Heart left ventricle (tissue), 16 donors: ENCODE measurements at places on chromosomes 6 and 20. TPM values are rescaled to one million over a fixed set of nuclear protein-coding genes. Genes with fewer than 3 reads are reported as not detected.

DNA sequence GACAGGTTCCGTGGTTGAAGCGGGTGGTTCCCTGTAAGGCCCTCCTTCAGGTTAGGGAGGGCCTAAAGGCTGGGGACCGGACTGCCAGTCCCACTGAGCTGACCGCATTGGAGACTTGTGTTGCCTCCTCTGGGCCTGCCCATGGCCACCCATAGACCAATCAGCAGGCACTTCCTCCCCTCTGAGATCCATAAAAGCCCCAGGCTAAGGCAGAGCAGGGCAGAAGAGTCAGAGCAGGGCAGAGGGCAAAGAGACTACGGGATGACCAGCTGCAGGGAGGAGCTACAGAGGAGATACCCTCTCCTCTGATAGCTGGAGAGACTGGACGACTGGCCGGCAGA is 537.4 kb downstream of the TENT5A start:
- H3K36me3 ChIP-seq = no peaks in the 10 kb centered on the region
- H3K27ac ChIP-seq = no peak overlapping the region
- H3K27me3 ChIP-seq = no peaks in the 10 kb centered on the region

DNA sequence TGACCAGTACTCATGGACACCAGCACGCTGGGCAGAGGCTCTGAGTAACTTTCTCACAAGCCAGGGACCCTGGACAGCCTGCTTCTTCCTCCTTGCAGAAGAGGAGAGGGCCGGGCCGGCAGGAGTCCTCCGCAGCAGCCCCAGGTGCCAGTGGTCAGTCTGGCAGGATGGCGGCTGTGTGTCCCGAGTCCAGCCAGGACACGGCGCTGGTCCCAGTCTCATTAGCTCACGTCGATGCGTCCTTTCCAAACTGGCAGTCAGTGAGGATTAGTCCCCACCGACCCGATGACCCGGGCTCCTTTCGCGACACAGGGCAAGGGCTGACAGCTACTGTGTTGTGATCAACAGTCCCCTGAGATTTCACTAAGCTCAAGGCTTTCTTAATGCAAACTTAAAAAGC is 267.0 kb downstream of the TAF4 start:
- no peaks in the 10 kb centered on the region for H3K36me3 ChIP-seq
- H3K27me3 ChIP-seq = peaks cover 4% of the 10 kb centered on the region
- H3K4me1 ChIP-seq = no peaks in the 10 kb centered on the region
- no peak overlapping the region for H3K4me3 ChIP-seq
- no peak overlapping the region for H3K27ac ChIP-seq

GRCh38 chr20:1402149-1402548 is 9.3 kb upstream of the FKBP1A start:
- no peaks in the 10 kb centered on the region for H3K36me3 ChIP-seq
- no peak for DNase-seq
- H3K27ac ChIP-seq = no peak overlapping the region
- H3K4me1 ChIP-seq = no peaks in the 10 kb centered on the region
- H3K27me3 ChIP-seq = peaks cover 3% of the 10 kb centered on the region

DNA sequence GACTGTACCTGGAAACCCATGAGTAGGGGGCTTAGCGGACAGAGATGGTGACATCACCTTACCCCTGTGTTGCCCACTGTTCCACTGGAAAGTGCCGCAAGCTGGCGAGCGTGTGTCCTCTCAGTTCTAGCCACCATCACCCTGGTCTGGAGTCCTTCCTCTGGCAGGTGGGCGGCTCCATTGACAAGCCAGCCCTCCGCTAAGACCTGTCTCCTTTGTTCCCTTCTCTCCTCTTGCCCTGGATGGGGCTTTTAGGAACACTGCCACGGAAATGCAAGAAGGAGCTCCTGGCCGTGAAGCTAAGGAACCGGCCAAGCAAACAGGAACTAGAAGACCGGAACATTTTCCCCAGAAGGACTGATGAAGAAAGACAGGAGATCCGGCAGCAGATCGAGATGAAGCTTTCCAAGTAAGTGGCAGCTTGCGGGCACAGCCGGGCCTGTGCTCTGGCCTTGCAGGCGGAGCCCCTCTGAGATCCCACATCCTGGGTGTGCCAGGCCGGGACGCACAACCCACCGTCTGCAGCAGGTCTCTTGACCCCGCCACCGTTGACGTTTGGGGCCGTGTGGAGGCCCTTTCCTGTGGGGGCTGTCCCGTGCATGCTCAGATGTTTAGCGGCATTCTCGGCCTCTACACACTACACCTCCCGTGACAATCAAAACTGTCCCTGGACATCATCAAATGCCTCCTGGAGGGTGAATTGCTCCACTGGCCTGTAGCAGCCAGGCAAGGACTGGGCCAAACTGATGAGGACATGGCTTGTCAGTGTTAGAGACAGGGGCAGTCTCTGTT is 127.5 kb downstream of the SYCP2 start:
- DNase-seq = no peak
- no peaks in the 10 kb centered on the region for H3K36me3 ChIP-seq
- no peaks in the 10 kb centered on the region for H3K27me3 ChIP-seq

GRCh38 chr20:47007826-47008655 is 113.4 kb downstream of the EYA2 start:
- no peak overlapping the region for H3K27ac ChIP-seq
- H3K4me3 ChIP-seq = no peak overlapping the region
- H3K27me3 ChIP-seq = peaks cover 8% of the 10 kb centered on the region
- no peaks in the 10 kb centered on the region for H3K4me1 ChIP-seq
- DNase-seq = no peak

DNA sequence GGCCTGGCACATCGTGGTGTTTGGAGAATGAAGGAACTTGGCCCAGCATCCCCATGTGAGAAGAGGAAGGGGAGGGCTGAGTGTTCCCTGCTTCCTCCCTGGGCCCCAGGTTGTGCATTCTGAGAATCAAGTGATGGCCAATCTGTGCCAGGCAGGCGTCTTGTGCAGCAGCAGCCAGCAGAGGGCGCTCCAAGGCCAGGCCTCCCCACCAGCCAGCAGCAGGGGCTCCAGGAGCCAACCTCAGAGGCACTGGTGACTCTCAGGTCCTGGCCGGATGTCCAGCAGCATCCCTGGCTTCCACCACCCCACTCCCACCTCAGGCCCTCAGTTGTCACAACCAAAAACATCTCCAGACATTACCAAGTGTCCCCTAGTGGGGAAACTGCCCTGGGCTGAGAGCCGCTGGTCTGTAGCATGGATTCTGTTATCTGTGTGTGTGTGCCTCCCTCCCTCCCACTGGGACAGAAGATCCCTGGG is 192.0 kb downstream of the PREX1 start:
- H3K27me3 ChIP-seq = no peaks in the 10 kb centered on the region
- no peak overlapping the region for H3K27ac ChIP-seq
- H3K4me1 ChIP-seq = no peaks in the 10 kb centered on the region

DNA sequence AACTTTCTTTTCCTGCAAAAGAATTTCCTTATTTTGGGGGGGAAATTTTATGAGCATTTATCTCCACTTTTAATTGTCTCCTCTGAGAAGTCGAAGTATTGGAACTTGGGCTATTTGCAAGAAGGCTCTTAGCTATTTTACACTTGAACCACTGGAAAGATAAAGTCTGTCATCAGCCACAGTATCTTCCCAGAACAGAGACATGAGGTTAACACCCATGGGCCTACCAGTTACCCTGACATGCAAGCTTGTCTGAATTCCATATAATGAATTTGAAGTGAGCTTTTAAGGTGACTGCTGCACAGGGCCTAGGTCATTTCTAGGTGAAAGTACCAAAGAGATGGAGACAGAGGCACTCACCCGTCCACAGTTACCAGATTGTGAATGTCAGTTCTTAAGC is 193.1 kb downstream of the SIM1 start:
- no peaks in the 10 kb centered on the region for H3K27me3 ChIP-seq
- H3K27ac ChIP-seq = no peak overlapping the region
- no peaks in the 10 kb centered on the region for H3K36me3 ChIP-seq

DNA sequence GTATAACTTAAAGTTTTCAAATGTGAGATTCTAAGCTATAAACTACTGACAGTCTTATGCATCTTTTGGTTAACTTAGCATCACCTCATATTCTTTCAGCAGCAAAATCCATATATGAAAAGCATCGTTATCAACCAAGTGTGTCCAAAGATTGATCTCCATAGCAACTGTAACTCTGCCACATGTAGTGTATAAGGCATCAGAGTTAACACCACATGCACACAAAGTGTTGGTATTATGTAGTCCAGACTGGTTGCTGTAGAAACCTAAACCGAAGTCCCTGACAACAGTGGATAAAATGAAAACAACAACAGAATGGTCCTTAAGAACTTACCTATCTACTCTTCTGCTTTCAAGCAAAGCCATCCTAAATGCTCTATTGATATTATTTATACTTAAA is 39.6 kb downstream of the PDSS2 start:
- peaks cover 6% of the 10 kb centered on the region for H3K4me1 ChIP-seq
- H3K4me3 ChIP-seq = no peak overlapping the region
- DNase-seq = no peak
- H3K27ac ChIP-seq = no peak overlapping the region
- H3K27me3 ChIP-seq = no peaks in the 10 kb centered on the region
- H3K36me3 ChIP-seq = no peaks in the 10 kb centered on the region

GRCh38 chr6:63097222-63097621 is 114.0 kb upstream of the FKBP1C start:
- no peak overlapping the region for H3K4me3 ChIP-seq
- no peaks in the 10 kb centered on the region for H3K4me1 ChIP-seq
- H3K27ac ChIP-seq = no peak overlapping the region
- H3K36me3 ChIP-seq = no peaks in the 10 kb centered on the region

DNA sequence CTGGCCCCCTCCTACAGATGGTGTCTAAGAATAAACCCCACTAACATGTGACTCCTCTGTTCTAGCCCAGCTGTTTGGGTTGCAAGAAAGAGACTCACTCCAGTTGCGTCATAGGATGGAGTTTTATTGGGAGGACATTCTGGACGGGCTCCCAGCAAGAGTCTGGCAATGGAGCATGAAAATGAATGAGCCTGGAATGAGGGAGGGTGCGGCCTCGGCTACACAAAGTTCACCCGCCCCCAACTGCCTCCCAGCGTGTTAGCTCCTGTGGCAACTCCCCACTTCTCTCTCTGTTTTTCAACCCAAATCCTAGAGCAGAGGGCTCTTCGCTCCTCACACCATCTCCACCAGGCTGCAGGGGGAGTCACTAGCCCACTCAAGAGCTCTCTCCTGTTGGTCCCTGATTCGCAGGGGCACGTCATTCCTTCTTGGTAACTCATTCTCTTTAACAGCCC is 5.1 kb upstream of the ADAM33 start:
- H3K27me3 ChIP-seq = peaks cover 12% of the 10 kb centered on the region
- no peaks in the 10 kb centered on the region for H3K36me3 ChIP-seq
- peak; percentile 84 for DNase-seq
- H3K4me1 ChIP-seq = peaks cover 18% of the 10 kb centered on the region

- no peaks in the 10 kb centered on the region for H3K27me3 ChIP-seq
- H3K4me1 ChIP-seq = peaks cover 55% of the 10 kb centered on the region
- no peak overlapping the region for H3K27ac ChIP-seq
- no peaks in the 10 kb centered on the region for H3K36me3 ChIP-seq
- DNase-seq = no peak
Observed at GRCh38 chr20:38197217-38197616, 32.1 kb upstream of the TGM2 start.

- peaks cover 9% of the 10 kb centered on the region for H3K4me1 ChIP-seq
- peak within 1 kb of the TSS; percentile 62 for H3K27ac ChIP-seq
- peak; percentile 97 for DNase-seq
- peaks cover 12% of the 10 kb centered on the region for H3K36me3 ChIP-seq
Observed at GRCh38 chr20:44960103-44960852, at the start of gene TOMM34. TOMM34 (minus strand) TSS chr20:44960397; CDS start chr20:44960333, 64 bp downstream.

GRCh38 chr6:16766043-16766536 is 4.8 kb upstream of the ATXN1 start:
- no peak overlapping the region for H3K4me3 ChIP-seq
- no peaks in the 10 kb centered on the region for H3K36me3 ChIP-seq
- DNase-seq = no peak
- no peaks in the 10 kb centered on the region for H3K27me3 ChIP-seq
- H3K4me1 ChIP-seq = peaks cover 48% of the 10 kb centered on the region
- no peak overlapping the region for H3K27ac ChIP-seq

GRCh38 chr6:73523434-73524123 is 2.7 kb upstream of the EEF1A1 start:
- peak; percentile 82 for DNase-seq
- no peaks in the 10 kb centered on the region for H3K4me1 ChIP-seq
- H3K27me3 ChIP-seq = no peaks in the 10 kb centered on the region

GRCh38 chr20:23655491-23656211 is 17.9 kb upstream of the CST3 start:
- H3K27me3 ChIP-seq = no peaks in the 10 kb centered on the region
- H3K4me1 ChIP-seq = no peaks in the 10 kb centered on the region
- peak overlapping the region; percentile 21 for H3K4me3 ChIP-seq
- no peaks in the 10 kb centered on the region for H3K36me3 ChIP-seq

DNA sequence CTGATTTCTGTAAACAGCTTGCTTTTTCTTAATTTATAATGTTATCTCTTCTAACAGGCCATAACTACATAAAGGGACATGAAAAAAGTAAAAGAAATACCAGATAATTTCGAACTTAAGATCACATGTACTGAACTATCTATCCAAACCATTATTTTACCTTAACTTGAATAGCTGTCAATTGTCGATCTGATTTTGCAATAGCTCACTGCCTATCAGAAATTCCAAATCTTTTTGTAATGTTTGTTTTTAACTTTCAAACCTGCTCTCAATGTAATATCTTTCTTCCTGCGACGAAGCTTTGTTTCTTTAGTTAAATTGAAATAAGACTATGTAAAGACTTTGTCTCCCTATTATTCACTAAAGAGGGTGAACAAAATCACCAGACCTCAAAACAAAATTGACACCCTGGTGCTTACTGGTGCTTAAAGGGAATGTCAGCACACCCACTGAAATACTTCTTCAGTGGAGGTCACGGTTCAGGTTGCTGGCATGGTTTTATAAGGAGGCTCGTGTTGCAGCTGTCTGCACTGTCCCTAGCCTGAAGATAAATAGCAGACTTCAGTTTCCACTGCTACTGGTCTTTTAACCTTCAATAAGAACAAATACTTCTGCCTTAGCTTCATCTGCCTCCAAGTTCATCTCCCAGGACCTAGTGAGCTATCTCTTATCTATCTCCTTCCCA is 117.5 kb upstream of the QKI start:
- no peaks in the 10 kb centered on the region for H3K27me3 ChIP-seq
- H3K4me1 ChIP-seq = peaks cover 5% of the 10 kb centered on the region
- H3K4me3 ChIP-seq = no peak overlapping the region
- DNase-seq = peak; percentile 55

The ADGRF5 gene
- polyA plus RNA-seq = 24.5 TPM

The HLA-DPA1 gene
- polyA plus RNA-seq = 23.5 TPM

The VNN1 gene
- 0.44 TPM for polyA plus RNA-seq

The EEF1A1 gene
- polyA plus RNA-seq = 4,205 TPM

The RXRB gene
- 24.6 TPM for polyA plus RNA-seq

The BANF2 gene
- polyA plus RNA-seq = not detected

The TAGAP gene
- 0.23 TPM for polyA plus RNA-seq

The PBOV1 gene
- polyA plus RNA-seq = not detected

The DPPA5 gene
- polyA plus RNA-seq = not detected

The LINC00237 gene
- not detected for polyA plus RNA-seq

The FOXQ1 gene
- polyA plus RNA-seq = 0.08 TPM

The PRRC2A gene
- 111 TPM for polyA plus RNA-seq

The RIPOR3 gene
- polyA plus RNA-seq = 20.7 TPM

The TXLNB gene
- polyA plus RNA-seq = 40.4 TPM

The ADTRP gene
- 0.26 TPM for polyA plus RNA-seq

The ZBP1 gene
- polyA plus RNA-seq = not detected

The LGSN gene
- polyA plus RNA-seq = not detected
